Epithelial cell of prostate (primary cell): ENCODE measurements at places on chromosomes 5 and 9.

DNA sequence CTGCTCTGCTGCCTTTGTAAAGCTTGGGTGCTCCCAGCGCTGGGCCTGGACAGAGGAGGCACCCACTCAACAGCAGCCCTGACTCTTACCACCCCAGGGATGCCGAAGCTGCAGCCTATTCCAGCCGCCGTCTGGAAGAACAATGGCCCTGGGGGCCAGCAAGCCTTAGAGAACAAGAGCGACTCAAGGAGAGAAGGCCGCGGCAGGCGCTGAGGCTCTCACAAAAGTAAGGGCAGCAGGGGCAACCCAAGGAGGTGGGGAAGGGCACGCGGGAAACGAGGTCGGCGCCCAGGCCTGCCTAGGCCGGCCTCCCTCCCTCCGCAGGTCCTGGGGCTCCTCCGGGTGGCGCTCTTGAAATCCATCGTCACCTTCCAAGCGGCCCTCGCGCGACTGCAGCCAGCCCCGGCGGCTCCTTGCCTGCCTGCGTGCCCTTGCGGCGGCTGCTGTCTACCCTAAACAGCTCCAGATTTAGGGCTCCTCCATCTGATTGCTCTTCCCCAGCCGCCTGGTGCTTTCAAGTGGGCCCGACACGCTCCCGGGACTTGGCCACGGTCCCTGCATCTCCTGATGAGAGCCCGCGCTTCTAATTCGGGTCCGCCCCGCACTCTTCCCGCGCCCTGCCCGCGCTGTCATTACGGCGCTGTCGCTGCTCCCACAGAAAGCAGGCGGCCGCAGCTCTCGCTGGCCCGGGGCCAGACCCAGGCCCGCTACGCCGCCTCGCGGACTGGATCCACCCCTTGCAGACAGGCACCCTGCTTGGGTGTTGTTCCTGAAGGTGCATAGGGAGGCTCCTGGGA lies 213.3 kb downstream of the SEMA6A start:
- DNase-seq: no peak

- DNase-seq: no peak
These were observed 1.6 kb downstream of the FBXW11 start for GRCh38 chr5:172004824-172005237.

DNA sequence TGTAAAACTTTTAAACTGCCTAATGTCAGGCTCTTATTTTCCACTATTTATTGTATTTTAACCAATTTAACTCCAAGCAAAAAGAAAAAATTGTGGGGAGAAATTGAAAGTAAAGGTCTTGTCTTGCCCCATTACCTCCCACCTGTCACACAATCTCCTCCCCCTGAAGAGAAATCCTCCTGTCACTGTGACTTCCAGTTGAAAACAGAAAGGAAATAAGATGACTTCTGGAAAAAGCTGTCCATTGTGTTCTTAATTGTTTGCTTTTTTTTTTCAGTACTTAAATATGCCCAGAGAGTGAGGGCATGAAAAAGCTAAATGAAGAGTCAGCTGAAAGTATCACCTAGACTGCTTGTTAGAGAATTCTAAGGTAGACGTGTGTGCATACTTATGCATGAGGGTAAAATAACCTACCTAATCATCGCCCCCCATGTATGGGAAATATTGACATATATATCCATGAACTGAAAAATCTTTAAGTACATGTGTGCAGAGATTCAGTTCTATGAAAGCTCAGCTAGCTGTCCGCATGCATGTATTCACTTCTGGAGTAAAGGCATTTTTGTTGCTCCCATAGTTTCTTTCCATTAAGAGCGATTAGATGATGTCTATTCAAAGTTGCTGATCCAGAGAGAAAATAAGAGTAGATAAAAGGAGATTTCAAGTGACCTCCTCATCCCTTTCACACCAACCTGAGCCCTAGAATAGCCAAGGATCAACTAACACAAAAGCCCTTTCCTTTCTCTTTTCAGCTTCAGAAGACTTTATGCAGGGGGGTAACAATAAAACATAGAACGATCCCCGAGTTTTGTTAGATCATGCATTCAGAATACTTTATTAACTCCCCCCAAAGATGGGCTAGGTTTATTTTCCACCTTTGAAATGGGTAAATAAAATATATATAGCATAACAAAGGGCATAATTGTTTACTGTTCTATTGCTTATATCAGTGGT lies 5.3 kb downstream of the NR2F1-AS1 start:
- no peak for DNase-seq

DNA sequence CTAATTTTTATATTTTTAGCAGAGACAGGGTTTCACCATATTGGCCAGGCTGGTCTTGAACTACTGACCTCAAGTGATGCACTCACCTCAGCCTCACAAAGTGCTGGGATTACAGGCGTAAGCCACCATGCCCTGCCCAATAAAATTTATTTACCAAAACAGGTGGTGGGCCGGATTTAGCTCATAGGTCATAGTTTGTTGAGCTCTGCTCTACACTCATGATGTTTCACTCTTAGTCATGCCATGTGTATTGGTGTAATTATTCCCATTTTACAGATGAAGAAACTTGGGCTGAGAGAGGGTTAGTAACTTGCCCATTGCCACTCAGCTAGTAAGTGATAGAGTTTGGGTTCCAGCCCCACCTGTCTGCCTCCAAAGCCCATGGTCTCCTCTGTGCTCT lies 93.1 kb upstream of the WWC1 start:
- DNase-seq: no peak

- no peak for DNase-seq
These were observed 3.3 kb downstream of the HK3 start for GRCh38 chr5:176895831-176896230.

GRCh38 chr5:92518318-92518904 lies 1062.6 kb downstream of the NR2F1-AS1 start:
- DNase-seq: peak; percentile 33

DNA sequence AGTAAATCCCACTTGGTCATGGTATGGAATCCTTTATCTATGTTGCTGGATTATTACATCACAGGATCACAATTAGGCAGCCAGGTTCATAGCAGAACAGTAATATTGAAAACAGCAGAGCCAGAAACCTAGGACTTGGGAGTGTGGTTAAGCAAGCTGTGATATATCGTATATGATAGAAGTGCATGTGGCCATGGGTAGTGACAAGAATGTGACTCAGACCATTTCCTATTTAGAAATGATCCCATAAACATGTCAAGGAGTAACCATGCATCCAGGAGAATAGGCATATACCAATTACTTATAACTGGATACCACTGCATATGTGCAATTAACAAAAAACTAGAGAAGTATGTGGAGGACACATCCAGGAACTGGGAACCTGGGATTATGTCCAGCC lies 31.2 kb downstream of the AMBP start:
- no peak for DNase-seq

GRCh38 chr9:136725612-136726011 lies 13.2 kb downstream of the DIPK1B start:
- peak; percentile 52 for DNase-seq

DNA sequence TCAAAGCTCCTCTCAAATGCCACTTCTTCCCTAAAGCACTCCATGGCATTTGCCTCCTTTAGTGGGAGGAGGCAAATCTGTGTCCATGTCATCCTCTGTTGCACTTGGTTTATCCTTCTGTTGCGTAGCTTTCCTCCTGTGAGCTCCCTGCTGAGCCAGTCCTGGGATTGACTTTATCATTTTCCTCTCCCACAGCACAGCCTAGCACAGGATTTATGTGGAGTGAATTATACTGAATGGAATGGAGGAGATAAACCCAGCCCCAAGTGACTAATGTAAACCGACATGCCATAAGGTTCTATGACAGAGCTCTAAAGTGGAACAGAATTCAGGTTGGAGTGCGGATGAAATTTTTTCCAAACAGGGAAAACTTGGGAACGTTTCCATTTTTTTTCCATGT lies 26.4 kb upstream of the TOMM5 start:
- peak; percentile 33 for DNase-seq

GRCh38 chr9:98291820-98292219 lies 36.4 kb upstream of the TBC1D2 start:
- DNase-seq: no peak

DNA sequence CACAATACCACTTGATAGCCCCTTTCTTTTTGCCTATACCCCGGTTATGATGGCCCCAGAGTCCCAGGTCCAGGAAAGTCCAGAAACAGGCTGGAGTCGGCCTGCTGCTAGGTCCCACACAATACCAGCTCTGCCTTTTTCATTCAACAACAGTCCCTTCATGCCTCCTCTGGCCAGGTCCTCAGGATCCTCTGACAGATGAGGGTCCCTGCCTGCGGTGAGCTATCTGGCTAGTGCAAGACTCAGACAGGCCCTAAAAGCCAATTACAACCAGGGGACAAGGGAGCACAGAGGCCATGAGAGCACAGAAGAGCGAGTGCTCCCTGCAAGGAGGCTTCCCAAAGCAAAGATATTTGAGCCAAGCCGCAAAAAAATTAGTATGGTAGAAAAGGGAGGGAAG lies 84.8 kb upstream of the ZBTB43 start:
- DNase-seq: no peak

DNA sequence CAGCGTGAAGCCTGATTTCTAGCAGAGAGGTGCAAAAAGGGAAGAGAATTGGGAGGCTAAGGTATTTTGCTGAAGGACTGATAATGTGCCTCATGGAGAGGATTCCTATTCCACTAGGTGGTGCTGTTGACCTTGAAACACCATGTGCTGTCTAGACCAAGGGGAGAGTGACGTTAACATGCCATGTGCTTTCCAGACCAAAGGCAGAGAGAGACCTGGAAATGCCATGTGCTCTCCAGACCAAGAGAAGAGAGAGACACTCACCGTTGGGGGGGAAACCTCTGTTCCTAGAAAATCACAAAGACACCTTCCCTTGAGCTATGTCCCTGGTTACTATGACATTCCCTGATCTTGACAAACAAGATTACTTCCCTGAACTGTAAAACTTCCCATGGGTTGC lies 286.0 kb upstream of the TUSC1 start:
- peak; percentile 8 for DNase-seq

GRCh38 chr9:101121836-101122399 lies 93.4 kb downstream of the PLPPR1 start:
- peak; percentile 3 for DNase-seq

DNA sequence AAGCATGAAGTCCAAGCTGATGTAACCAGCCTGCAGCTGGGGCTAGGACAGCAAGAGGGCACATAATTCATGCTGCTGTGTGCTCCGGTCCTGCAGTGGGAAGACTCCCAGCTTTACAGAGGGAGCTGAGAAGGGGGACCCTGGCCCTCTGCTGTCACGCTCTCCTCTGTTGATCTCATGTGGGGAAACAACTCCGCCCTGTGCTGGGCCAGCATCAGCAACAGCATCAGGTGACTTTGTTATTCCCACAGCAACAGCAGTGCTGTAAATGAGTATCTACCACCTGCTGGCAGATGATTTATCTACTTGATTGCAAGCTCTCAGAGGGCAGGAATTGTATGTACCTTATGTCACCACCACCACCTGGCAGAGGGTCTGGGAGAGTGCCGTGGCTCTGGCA lies 176.2 kb downstream of the COL23A1 start:
- no peak for DNase-seq

GRCh38 chr5:32709750-32710549 lies 1.2 kb upstream of the NPR3 start:
- DNase-seq: peak; percentile 12

GRCh38 chr9:37324261-37324683 lies 98.2 kb upstream of the GRHPR start:
- no peak for DNase-seq

DNA sequence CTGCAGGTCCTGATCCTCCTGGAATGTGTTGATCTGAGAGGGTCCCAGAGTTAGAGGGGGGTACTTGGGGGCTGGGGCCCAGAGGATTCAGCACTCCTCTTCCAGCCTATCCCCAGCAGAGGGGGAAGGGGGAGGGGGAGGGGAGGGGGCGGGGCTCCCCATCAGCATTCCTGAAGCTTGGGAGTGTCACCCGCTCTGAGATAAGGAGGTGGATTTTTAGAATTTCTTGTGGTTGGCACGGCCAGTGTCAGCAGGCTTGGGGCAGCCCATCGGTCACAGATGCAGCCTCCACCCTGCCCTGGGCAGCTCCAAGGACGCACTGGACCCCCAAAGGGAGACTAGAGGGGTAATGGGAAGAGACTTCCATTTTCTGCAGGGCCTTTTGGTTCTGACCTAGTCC lies 5.3 kb downstream of the FGF18 start:
- no peak for DNase-seq

DNA sequence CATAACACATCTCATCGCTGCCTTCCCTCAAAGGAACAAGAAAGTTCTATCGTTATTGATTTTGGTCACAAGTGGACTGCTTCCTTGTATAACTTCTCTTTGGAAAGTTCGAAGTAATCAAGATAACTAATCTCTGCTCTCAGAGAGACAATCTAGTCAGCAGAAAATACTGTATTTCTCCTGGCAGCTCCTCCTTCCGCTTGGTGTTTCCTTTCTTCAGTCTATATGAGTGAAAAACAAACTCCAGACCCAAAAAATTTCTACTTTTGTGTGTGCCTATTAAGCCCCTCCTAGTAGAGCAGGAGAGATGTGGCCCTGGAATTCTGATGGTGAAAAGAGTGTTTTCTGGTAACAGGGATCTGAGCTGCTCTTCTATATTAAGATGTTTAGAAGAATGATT lies 24.5 kb downstream of the OSTF1 start:
- DNase-seq: no peak

DNA sequence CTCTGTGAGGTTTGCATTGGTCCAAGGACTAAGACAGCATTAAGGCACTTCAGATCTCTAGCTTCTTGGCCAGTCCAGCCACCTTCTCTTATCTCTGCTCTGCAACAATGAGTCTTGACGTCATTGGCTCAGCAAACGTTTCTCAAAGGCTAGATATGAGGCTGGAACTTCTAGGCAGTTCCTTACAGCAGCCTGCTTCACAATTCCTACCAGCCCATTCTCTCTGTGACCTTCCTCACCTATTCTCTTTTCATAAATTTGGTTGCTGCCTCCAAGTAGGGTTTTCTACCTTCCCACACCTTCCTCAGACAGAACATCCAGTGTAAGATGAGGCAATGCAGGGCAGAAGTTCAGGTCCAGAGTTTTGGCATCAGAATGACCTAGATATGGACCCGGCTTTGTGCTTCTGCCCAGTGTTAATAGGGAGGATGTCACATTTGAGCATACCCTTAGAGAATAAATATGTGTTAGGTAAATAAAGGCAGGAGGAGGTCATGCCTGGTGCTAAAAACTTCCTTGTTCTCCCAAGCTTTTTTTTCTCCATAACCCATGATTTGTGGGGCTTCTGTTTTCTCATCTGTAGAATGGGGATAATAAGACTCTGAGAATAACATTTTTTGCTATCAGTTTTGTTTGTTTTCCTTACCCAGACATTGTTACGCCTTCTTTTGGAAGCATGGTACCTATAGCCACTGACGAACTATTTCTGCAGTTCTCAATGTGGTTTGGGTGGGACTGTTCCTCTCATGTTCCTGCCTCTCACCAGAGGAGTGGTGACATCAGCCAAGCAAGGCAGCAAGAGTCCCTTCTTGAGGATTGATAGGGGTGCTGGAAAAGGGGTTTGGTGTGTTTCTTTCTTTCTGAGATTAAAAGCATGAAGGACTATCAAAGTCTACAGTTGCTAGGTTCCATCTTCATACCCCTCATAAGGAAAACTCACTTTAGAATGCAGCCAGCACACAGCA lies 220.6 kb upstream of the TRIM32 start:
- no peak for DNase-seq

- DNase-seq: no peak
These were observed 2.3 kb downstream of the DCANP1 start for GRCh38 chr5:135444881-135445280.
